ENCODE measurements at places on chromosomes 3 and 15. TPM values are rescaled to one million over a fixed set of nuclear protein-coding genes. Genes with fewer than 3 reads are reported as not detected.
A peak's percentile ranks its signal among the peaks of the same experiment; 100 is the strongest.

GRCh38 chr3:32238453-32239306 lies at the start of gene CMTM8:
CMTM8 (plus strand) TSS chr3:32238680; CDS start chr3:32238973, 293 bp downstream.
- DNase-seq, result no peak

DNA sequence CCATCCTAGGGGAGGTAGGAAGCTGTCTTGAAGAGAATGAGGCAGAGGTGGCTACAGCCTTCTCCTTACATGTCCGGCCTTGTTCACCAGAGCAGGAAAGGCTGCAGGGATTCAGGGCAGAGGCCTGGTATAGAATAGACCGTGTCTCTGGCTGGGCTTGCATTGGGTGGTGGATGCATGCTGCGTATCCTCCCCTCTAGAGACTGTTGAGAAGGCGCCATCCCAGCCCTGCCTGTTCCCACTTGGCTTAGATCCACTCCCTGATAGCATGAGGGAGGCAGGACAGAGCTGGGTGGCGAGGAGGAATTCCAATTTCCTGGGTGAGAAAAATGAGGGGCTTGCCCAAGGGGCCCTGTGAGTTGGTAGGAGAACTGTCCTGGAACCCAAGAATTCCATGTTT lies 57.5 kb downstream of the CORO2B start:
- no peak for DNase-seq

- DNase-seq, result no peak
Observed at GRCh38 chr3:38022896-38023709, 6.3 kb downstream of the PLCD1 start.

- no peak for DNase-seq
Observed at GRCh38 chr3:11928381-11928780, 75.8 kb upstream of the SYN2 start.

- DNase-seq, result no peak
Observed at GRCh38 chr3:155843569-155843968, 10.7 kb downstream of the SLC33A1 start.

GRCh38 chr3:129525341-129525968 lies 3.0 kb upstream of the RHO start:
- no peak for DNase-seq

DNA sequence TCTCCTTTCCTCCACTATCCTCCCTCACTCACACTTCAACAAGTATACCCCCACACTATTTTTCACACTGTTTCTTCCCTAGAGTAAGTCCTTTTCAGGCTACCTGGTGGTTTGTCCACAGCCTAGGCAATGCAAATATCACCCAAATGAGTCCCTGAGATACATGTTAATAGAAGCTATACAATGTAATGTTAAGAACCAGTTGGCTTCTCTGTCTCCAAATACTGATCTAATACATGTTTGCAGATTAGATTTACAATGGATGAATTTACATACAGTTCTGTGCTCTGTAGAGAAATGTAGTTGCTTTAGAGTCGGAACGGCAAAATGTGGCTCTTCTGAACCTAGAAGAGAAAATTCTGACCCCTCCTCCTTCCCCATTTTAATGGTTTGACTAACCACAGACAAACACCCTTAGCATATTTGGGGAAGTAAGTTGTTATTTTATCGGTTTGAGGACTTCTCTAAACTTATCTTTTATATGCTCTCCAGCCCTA lies 63.6 kb upstream of the MBNL1 start:
- no peak for DNase-seq

DNA sequence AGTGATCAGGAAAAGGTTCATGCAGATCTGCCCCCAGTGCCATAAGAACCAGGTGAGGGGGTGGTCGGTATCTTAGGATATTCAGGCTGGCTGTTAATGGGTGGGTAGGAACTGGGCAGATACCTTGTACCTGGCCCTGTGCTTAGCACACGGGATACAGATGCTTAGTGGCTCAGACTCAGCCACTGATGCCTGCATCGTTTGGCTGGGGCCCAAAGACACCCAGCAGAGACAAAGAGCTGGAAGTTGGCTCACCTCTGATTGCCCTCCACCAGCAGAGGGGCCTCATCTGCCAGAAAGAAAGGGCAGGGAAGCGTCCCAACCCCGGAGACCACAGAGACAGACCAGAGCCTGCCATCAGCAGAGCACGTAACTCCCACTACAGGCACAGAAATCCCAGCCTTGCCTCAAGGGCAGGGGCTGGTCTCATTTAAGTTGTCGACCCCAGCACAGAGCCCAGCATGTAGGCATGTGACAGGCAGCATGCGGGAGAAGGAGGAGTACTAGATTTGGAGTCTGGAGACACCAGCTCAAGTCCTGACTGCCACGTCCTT lies 64.1 kb upstream of the SLC6A1 start:
- DNase-seq, result peak; percentile 33

DNA sequence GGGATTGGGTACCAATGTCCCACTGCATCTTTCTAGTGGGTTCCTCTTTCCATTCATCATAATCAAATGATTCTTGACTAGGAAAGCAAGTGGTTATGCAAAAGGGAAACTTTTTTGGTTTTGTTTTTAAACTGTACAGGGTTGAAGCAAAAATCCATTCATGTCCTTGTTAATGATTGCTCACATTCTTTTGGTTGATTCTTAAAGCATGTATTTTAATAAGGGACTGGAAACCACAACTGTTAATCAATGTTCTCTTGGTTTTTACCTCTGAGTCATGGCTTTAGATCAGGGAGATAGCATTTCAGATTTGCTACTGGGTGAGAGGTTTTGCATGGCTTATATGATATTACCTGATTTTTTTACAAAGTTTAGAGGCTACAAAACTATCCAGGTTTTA lies 371.7 kb upstream of the RGMA start:
- DNase-seq, result no peak

- no peak for DNase-seq
Observed at GRCh38 chr3:156816091-156816793, 9.9 kb upstream of the LEKR1 start.

GRCh38 chr3:171971919-171972514 lies 67.4 kb upstream of the FNDC3B start:
- no peak for DNase-seq

DNA sequence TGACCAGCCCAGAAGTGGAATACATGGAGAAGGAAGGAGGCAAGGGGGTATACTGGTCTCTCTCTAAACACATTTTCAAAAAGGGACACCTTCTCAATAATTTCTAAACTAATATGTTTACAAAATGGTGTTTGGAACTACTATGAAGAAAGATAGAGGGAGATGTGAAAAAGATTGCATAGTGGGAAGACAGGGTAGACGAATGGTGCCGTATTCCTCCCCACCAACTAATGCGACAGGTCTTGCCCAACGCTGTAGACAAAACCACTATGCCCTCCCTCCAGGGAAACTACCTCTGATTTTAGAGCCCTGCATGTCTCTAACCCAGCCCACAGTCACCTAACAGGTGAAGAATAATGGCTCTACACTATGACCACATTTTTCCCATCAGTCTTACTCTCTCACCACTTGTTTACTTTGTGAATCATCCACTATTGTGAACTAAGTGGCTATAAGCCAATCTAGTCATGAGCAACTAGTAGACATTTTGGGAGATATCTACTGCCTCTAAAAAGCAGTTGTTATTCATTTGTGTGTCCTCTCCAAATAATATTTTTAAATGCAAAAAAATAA lies 108.2 kb upstream of the UBE2E2 start:
- no peak for DNase-seq

DNA sequence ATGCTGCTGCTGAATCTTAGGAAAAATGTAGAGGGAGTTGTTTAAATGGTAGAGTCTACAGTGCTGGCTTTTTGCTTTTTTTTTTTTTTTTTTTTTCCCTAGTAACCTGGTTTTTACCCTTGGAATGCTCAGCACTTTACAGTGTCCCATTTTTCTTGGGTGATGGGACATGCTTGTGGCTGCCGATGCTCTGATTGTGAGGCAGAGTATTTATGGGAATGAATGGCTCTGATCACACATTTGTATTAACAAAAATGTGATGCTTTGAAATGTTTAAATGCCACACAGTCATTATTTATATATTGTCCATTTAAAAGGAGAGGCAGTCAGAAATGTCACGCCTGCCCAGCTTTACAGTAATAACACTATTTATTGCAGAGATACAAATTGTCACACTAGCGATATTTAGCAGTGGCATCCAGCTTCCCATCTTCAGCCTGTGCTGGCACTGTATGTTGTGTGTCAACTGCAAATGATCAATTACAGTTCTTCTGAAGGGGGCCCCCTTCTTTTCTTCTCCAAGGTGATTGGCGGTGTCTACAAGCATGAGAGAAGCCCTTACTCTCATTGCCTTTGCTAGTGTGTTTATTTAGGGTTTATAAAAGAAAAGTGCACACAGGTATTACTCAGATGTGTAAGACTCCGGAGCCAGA lies 30.9 kb upstream of the IGF1R start:
- DNase-seq, result no peak

The SLC24A5 gene
- total RNA-seq, result not detected

The TRH gene
- total RNA-seq, result not detected

The CCDC39 gene
- total RNA-seq, result 0.33 TPM

The CCR3 gene
- not detected for total RNA-seq

The PLA2G4D gene
- not detected for total RNA-seq

The UMPS gene
- 28.0 TPM for total RNA-seq

The RTP1 gene
- total RNA-seq, result not detected
